AG09319 (cell line): ENCODE measurements at places on chromosomes 4 and X.

- no peak for DNase-seq
Observed at GRCh38 chr4:110412354-110413065, 63.4 kb upstream of the ENPEP start.

DNA sequence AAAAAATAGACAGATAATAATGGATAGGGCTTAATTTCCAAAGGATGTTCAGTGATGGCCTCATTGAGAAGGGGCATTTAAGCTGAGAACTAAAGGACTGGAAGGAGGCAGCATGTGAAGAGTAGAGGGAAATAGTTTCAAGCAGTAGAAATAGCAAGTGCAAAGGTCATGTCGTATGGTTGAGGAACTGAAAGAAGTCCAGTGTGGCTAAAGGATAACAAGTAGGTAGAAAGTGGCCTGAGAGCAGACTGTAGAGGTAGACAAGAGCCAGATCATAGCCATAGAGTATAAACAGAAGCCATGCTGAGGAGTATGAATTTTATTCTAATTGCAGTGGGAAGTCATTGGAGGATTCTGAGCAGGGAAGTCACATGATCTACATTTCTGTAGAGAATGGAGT lies 72.3 kb downstream of the GRIA3 start:
- DNase-seq: no peak

GRCh38 chr4:26412381-26413372 lies 77.6 kb downstream of the CCKAR start:
- DNase-seq: no peak

GRCh38 chrX:39820938-39821708 lies 276.6 kb downstream of the BCOR start:
- no peak for DNase-seq

GRCh38 chrX:3181846-3182245 lies 140.6 kb downstream of the ARSF start:
- DNase-seq: no peak

- DNase-seq: no peak
Observed at GRCh38 chr4:93342738-93343137, 485.8 kb upstream of the ATOH1 start.

DNA sequence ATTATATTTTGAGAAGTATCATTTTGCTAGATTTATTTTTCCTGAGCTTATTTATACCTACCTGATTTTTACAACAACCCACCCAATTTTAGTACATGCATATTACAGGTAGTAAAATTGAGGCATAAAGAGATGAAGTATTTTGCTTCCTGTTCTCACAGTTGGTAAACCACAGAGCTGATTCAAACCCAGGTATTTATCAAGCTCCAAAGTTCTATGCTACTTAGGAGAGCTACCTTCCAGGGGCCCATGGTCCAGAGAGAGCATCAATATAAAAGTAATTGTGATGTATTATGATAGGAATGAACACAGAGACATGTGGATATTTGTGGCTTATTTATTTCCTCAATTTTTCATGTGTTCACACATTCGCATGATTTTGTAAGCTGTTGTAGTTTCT lies 20.2 kb upstream of the GBA3 start:
- DNase-seq: no peak
